ENCODE measurements at places on chromosomes 2 and 18.

- no peak for DNase-seq
These were observed 10.8 kb upstream of the MAPRE2 start for GRCh38 chr18:35030277-35030989.

GRCh38 chr2:152413228-152414030 lies 78.5 kb downstream of the FMNL2 start:
- no peak for DNase-seq

DNA sequence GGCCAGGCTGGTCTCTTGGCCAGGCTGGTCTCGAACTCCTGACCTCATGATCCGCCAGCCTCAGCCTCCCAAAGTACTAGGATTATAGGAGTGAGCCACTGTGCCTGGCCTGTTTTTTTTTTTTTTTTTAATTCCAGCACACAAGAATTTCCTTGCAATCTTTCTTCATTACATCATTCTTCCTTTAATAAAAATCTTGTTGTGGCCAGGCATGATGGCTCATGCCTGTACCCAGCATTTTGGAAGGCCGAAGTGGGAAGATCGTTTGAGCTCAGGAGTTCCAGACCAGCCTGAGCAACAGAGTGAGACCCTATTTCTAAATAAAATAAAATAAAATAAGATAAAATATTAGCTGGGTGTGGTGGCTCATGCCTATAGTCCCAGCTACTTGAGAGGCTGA lies 21.4 kb upstream of the PLEKHM3 start:
- no peak for DNase-seq

DNA sequence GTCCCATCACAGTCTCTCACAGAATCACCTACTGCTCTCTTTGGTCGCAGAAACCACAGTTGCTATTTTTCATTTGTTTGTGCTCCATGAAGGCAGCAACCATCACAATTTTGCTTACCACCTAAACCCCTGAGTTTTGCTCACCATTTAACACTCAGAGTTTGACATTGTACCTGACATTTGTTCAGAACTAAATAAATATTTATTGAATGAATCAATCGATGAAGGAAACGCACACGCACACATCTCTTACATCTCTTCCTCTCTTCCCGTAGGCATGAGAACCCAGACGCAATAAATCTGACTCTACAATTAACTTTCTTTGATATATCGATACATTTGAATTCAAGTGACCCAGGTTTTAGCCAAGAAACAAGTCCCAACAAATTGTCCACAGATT lies 105.5 kb upstream of the RNF152 start:
- DNase-seq, result no peak

DNA sequence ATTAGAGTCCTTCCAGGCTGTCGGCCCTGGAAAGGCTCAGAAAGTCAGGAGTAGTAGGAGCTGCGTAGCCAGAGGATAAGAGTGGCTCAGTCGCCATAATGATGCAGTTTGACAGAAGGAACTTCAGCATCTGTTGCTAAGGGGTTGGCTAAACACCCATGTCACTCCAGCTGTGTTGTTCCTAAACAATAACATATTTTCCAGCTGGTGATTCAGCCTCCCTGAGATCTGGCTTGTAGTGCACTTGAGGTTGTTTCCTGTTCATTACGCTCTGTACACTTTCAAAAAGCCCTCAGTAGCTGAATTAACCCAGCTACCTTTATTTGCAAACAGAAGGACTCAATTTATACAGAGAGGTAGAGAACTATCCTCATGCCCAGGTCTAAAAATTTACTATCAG lies 39.7 kb upstream of the EPAS1 start:
- no peak for DNase-seq

- no peak for DNase-seq
These were observed 105.8 kb downstream of the WDR7 start for GRCh38 chr18:56756966-56757365.

DNA sequence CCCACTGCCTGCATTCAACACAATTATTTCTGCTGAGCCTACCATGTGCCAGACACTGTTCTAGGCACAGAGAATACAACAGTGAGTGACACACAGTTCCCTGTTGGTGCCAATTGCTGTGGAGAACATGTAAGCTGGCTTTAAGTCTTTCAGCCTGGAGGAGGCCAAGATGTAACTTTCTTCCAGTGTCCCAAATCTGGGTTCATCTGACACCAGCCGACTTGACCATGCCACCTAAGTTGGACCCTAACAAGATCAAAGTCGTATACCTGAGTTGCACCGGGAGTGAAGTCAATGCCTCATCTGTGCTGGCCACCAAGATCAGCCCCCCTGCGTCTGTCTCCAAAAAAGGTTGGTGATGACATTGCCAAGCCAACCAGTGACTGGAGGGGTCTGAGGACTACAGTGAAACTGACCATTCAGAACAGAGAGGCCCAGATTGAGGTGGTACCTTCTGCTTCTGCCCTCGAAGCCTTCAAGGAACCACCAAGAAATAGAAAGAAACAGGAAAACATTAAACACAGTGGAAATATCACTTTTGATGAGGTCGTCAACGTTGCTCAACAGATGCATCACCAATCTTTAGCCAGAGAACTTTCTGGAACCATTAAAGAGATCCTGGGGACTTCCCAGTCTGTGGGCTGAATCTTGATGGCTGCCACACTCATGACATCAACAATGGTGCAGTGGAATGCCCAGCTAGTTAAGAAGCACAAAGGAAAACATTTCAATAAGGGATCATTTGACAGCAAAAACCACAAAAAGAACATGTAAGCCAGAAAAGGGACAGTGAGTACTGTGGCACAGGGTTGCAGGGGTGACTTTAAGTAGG lies 6.3 kb downstream of the TRABD2A start:
- DNase-seq, result no peak

GRCh38 chr2:239271471-239271870 lies 129.3 kb downstream of the HDAC4 start:
- no peak for DNase-seq

DNA sequence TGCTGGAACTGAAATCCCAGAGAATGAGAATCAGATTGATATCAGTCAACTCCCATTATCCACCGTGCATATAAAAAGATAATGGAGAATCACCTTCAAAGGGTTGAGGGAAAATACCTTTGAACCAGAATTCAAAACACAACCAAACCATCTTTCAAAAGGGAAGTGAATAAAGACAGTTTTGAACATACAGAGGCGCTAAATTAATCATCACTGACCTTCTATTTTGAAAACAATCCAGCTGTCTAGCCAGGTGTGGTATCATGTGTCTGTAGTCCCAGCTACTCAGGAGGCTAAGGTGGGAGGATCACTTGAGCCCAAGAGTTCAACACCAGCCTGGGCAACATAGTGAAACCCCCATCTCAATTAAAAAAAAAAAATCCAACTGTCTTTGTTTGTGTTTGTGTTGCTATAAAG lies 63.6 kb downstream of the TRABD2A start:
- no peak for DNase-seq

DNA sequence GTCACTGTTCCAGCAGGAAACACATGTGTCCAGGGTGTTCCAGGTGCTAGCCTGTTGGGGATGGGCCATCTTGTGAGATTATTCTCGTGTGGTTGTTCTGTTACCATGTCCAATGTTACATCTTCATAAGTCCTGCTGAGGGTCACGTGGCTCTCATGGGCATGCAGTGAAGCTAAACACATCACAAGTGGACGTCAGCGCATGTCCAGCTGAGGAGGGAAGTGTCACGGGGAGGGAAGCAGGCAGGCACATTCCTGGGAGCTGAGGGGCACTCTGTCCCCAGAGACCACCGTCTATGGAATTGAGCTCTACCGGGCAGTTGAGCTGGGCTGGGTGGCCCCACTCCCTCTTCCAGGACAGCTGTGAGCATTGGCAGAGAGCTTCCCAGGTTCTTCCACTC lies 155.3 kb upstream of the TWIST2 start:
- DNase-seq, result no peak

GRCh38 chr18:40577239-40577980 lies 1377.6 kb upstream of the PIK3C3 start:
- no peak for DNase-seq

- DNase-seq, result no peak
These were observed 351.7 kb downstream of the RAD51AP2 start for GRCh38 chr2:17166506-17166905.

DNA sequence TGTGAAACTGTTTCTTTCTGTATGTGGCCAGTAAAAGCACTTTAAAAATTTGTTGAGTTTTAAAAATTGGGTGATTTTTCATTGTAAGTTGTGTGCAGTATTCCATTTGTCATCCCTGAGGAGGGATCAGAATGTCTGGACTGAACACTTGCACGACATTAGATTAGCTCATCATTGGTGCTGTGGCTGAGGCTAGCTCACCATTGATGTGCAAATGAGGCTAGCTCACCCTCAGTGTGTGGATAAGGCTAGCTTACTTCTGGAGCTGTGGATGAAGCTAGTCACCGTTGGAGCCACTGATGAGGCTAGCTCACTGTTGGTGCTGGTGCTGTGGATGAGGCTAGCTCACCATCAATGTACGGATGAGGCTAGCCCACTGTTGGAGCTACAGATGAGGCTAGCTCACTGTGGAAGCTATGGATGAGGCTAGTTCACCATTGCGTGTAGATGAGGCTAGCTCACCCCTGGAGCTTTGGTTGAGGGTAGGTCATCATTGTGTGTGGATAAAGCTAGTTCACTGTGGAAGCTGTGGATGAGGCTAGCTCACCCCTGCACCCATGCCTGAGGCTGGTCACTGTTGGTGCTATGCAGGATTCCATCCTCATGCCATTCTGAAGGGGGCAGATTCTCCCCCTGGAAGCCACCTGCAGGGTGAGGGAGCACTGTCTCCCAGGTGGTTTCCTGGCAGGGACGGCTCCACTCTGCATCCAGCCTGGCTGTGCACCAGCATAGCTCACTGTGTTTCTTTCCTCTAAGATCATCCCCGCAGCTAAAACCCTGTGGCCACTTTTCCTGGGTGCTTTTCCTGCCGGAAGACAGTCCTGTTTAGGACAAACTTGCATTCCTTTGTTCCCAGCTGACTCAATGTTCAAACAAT lies 101.1 kb downstream of the TWIST2 start:
- no peak for DNase-seq

- DNase-seq, result no peak
These were observed 69.4 kb upstream of the ODC1 start for GRCh38 chr2:10517351-10518043.

DNA sequence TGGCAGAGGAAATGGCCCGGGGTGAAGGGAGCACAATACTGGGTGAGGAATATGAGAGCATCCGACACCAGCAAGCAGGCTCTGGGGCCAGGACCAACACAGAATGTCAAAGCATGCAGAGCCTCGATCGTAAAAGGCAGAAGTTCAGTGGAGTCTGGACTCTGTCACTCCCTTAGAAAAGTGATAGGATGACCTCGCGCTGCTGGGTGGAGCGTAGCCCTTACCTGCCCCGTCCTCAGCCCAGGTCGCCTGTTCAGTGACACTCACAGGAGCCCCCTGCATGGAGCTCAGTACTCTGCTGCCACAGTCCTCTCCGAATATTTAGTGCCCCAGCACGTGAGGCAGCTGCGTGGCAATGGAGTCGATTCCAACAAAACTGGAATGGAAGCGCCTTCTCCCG lies 236.7 kb upstream of the MYT1L start:
- DNase-seq, result no peak

- DNase-seq, result no peak
These were observed 15.4 kb downstream of the GDF7 start for GRCh38 chr2:20682167-20682920.

DNA sequence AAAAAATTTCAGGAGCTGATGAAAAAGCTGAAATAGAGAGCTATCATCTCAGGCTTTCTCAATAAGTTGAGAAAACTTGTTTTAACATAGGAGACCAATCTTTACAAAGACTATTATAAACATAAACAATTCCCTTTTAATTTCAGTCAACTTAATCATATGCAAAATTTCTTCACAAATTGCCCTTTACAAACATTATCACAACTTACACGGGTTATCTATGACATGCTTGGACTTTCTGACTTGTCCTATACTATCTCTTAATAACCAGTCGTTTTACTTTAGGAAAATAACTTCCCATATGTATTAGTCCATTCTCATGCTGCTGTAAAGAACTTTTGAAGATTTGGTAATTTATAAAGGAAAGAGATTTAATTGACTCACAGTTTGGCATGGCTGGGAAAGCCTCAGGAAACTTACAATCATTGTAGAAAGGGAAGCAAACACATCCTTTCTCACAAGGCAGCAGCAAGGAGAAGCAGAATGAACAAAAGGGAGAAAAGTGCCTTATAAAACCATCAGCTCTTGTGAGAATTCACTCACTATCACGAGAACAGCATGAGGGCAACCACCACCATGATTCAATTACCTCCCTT lies 1583.7 kb upstream of the CELF4 start:
- no peak for DNase-seq

GRCh38 chr2:55014962-55015939 lies 35.0 kb downstream of the RTN4 start:
- peak; percentile 56 for DNase-seq

DNA sequence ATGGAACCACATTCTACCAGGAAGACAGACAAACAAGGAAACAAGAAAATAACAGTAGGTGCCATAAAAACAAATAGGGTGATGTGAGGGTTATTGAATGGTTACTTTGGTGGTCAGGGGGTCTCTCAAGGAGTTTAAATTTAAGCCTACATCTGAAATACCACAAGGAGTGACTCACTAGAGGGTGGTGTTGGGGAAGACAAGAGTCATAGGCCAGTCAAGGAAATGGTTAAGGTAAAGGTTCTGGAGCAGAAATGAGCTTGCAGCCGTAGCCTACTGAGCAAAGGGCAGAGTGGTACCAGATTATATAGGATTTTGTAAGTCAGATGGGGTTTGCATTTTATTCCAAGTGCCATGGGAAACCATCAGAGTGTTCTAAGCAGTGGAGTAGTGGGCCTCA lies 135.6 kb upstream of the DAPL1 start:
- no peak for DNase-seq

DNA sequence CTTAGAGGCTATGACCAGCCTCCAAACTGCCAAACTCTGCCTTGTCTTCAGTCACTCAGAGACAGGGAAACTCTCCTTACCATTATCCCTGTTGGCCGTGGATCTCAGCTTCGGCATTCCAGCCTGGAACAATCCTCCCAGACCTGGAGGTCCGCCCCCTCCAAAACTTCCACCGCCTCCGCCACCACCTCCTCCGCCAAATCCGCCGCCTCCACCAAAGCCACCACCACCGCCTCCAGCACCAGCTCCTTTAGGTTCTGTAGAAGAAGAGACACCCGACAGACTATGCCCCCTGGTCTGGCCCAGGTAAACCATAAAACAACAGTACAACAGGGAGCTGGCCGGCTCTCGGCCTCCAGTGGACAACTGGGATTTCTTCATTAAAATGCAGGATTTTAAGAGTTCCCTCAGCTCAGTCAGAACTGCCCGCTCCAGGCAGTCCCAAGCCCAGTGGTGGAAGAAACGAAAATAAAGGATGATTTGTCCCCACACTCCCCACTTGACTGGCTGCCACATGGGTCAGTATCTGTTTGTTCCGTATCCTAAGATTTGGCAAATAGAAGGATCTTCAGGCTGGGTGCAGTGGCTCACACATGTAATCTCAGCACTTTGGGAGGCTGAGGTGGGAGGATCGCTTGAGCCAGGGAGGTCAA lies 22.4 kb downstream of the WIPF1 start:
- DNase-seq, result no peak

- peak; percentile 53 for DNase-seq
These were observed 132.1 kb downstream of the MBP start for GRCh38 chr18:77000527-77000926.

- DNase-seq, result no peak
These were observed 665.3 kb upstream of the LRRTM1 start for GRCh38 chr2:80969900-80970299.
